Cardiac septum (tissue), 1 donor: ENCODE measurements at places on chromosomes 16 and 17. TPM values are rescaled to one million over a fixed set of nuclear protein-coding genes. Genes with fewer than 3 reads are reported as not detected.

DNA sequence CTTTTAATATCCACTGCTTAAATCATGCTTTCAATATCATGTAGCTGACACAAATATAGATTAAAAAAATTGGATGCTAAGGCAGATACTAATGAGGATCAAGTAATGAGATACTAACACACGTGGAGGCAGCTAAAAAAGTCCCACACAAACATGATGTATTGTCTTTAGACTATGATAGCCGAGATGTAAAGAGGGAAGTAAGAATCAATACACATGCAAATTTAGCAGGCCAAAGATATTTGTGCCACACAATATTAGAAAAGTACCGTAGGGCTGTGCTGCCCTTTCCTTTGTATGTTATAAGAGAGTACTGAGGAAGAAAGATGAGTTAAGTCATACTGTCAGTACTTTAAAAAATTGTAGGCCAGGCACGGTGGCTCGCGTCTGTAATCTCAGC lies 51.4 kb upstream of the STAC2 start:
- no peak for DNase-seq

GRCh38 chr16:20874088-20874581 lies 26.0 kb downstream of the DCUN1D3 start:
- DNase-seq = no peak

GRCh38 chr17:69466451-69466850 lies 52.0 kb downstream of the MAP2K6 start:
- DNase-seq = no peak

MCRIP1 gene
- total RNA-seq = 102 TPM

DNA sequence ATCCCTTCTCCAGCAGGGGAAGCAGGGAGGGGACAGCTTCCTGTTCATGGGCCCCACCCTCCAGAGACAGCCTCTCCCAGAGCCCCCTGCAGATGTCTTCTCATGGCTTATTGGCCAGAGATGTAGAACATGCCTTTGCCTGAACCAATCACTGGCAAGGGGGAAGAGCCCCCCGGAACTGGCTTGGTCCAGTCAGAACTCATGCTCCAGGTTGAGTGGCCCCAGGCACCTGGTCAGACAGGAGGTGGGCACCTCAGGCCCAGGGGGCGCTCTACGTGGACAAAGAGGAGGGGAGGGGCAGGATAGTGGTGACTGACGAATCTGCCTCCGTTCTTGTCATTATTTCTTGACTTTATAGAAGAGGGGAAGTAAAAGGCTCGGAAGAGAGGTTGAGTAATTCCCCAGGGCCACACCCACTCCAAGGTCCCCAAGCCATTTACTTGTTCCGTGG lies 23.6 kb downstream of the RAB11FIP4 start:
- DNase-seq = no peak

DNA sequence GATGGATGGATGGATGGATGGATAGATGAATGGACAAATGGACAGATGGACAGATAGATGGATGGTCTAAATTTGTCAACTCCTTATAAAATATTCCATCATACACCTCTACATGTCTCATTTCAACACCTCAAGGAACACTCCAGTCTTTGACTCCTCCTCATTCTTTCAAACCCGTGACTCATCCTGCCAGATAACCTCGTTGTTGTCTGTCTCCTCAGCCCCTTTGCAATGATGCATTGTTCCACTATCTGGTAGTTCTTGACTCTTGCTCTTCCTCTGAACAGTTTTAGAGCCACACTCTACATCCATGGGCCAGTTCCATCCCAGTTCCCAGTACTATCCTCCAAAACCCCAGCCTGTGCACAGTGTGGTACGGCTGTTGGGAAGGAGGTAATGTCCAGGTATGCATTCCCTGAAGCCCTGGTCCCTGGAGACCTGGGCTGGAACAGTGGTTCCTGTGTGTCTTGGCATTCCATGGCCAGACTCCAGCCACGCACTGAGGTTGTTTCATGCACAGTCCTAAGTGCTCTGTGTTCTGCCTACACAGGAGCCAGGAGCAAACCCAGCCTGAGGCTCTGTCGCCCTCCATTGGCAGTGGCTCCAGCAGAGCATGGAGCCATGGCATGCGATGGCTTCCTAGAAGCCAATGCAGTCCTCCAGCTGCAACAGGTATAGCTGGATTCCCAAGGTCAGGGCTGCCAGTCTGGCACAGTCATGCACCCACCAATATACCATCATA lies 105.7 kb downstream of the C17orf67 start:
- DNase-seq = no peak

GJC1 gene
- 32.0 TPM for total RNA-seq

DNA sequence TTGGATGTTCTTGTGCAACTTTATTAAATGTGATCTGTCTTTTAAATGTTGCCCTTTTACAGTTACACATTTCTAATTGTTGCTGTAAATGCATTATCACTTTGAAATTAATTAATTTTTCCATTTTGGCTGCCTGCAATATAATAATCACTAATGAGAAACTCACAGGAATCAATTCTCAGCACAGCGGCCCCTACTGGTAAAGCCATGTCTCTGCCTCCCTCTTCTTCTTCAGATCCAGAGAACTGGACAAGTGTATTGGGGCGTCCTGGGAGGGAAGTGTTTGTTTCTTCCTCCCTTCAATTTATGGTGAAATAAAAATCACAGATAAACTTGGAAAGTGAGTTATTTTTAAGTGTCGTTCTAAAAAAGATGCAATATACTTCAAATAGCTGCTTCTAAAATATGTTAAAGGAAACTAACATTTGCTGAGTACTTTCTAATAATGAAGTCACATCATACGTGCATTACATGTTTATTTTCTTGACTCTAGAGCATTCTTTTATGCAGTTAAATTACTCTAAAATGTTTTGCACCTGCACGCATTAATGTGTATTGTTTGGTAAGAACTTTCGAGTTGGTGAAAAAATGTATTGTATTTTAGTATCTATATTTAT lies 338.0 kb downstream of the WWOX start:
- DNase-seq = no peak

- DNase-seq = no peak
Measured at GRCh38 chr16:87822108-87822970, 47.0 kb downstream of the SLC7A5 start.

NR1D1 gene
- 25.8 TPM for total RNA-seq

GDPD1 gene
- 1.2 TPM for total RNA-seq

DNA sequence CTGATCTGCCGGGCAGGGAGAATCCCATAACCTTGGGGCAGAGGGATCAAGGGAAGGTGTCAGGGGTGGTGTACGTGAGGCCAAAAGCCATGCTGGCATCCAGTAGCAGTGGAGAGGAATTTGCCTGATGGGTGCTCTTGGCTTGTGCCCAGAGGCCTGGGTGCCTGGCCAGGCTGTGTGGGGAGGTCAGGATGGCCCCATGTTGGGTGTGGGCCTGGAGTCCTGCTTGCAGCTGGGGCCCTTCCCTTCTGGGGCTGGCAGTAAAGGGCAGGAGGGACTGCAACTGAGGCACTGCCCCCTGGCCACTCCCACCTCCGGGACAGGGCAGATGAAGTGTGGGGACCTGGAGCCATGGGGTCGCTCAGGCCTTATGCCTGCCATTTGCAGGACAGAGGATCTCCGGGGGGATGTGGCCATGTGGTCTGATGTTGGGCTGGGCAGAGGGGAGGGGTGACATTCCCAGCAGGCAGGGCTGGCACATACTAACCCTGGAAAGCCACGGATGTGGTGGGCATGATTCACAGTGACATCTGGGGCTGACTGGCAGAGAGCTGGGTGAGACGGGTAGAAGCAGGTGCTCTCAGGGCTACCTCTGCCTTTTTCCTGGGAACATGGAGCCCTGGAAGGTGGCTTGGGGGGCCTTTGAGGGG lies 3.5 kb downstream of the FMNL1 start:
- DNase-seq = no peak

C17orf50 gene
- not detected for total RNA-seq

DNA sequence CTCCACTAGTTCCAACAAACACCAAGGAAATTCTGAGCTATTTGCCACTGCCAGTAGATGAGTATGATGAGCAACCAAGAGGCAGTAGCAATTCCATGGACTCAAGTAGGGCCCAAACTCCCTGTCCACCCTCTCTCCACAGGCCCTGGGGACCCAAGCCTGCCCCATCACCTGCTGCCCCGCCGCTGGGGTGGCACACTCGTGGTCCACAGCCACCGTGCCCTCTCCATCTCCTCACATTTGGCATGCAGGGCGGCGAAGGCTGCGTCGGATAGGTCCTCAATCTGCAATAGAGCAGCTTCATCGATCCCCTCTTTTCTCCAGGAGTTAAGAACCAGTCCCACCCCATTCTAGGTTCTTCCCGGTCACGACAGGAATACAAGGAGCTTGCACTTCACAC lies 33.9 kb downstream of the STH start:
- no peak for DNase-seq

- DNase-seq = no peak
Measured at GRCh38 chr16:64469906-64470702, 651.8 kb downstream of the CDH11 start.

- DNase-seq = no peak
Measured at GRCh38 chr17:61482467-61482866, 30.2 kb downstream of the TBX4 start.

SYT17 gene
- total RNA-seq = 0.81 TPM

- DNase-seq = no peak
Measured at GRCh38 chr16:90041896-90042473, 22.7 kb upstream of the DBNDD1 start.

RFFL gene
- 15.5 TPM for total RNA-seq

GJD3 gene
- total RNA-seq = 2.6 TPM

DNA sequence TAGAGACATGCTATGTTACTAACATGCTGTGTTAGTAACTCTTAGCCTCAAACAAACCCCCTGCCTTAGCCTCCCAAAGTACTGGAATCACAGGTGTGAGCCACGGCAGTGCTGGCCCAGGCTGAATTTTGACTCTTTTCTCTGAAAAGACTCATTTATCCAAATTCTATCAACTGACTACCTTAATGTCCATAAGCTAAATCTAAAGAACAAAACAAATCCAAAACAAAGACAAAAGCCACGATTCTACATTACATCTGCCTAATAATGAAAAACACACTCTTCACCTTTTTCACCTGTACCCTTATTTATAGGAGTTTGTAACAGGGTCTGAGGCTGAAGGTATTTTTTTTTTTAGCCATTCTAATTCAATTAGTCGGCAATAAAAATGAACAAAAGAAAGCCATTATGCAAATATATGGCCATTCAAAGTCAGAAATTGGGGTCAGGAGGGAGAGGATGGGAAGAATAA lies 432.5 kb downstream of the RBFOX1 start:
- DNase-seq = no peak

GRCh38 chr16:56063111-56063510 lies 128.2 kb upstream of the GNAO1 start:
- DNase-seq = no peak

- no peak for DNase-seq
Measured at GRCh38 chr16:57798267-57798810, 4.0 kb downstream of the KIFC3 start.

- no peak for DNase-seq
Measured at GRCh38 chr17:5769593-5770354, 185.5 kb upstream of the NLRP1 start.

DNA sequence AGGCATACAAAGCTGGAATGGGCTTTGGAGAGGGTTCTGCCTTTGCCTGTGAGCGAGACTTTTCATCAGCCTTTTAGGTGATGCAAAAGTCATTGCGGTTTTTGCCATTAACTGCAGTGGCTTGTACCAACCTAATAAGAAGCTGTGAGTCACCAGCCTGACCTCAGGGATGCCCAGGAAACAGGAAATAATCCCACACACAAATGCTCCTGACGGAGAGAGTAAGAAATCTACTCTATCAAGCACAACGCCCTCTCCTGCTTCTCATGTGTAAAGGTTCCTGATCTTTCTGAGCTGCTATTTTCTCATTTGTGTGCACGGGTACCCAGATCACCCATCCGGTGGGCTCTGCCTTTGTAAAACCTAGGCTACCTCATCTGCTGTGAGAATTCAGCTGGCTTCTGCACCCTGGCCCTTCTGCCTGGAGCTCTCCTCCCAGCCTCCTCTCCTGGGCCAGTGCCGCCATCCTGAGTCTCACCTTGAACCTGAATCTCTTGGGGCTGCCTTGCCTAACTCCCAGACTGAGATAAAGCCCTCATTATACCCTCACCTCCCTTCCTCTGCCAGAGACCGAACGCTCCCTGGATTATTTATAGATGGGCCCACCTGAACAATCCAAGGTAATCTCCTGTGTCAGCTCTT lies 299.7 kb downstream of the C16orf95 start:
- DNase-seq = peak; percentile 63

DNA sequence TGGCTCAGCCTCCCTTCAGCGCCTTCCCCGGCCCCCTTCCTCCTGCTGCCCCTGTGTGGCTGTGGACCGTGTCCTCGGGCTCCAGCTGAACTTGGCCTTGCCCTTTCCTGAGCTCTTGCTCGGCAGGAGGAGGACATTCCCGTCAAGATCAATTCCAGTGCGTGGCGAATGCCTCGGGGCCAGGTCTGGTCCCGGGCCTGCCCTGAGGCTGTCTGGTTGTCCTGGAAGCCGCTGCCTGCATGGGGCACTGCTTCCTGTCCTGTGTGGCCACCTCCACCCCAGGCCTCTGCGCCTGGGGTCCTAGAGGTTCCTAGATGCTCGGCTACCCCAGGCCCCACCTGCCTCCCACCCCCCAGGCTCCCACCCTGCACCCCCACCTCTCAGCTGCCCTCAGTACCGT lies 12.8 kb downstream of the BAHCC1 start:
- no peak for DNase-seq

DNA sequence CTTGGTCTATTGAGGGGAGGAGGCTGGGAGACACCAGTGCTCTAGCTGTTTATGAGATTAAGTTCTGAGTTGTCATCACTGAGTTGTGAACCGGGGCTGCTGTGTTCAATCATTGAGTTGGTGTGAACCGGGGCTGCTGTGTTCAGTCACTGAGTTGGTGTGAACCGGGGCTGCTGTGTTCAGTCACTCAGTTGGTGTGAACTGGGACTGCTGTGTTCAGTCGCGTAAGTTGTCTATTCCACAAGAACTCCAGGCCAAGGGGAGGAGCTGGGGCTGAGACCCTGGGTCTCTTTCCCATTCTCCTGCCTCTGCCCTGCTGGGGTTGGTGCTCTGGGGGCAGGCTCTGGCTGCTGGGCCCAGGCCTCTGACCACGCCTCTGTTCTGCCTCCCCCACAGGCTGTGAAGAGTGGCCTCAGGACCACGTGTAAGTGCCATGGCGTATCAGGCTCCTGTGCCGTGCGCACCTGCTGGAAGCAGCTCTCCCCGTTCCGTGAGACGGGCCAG lies 24.5 kb downstream of the WNT9B start:
- DNase-seq = no peak

DNA sequence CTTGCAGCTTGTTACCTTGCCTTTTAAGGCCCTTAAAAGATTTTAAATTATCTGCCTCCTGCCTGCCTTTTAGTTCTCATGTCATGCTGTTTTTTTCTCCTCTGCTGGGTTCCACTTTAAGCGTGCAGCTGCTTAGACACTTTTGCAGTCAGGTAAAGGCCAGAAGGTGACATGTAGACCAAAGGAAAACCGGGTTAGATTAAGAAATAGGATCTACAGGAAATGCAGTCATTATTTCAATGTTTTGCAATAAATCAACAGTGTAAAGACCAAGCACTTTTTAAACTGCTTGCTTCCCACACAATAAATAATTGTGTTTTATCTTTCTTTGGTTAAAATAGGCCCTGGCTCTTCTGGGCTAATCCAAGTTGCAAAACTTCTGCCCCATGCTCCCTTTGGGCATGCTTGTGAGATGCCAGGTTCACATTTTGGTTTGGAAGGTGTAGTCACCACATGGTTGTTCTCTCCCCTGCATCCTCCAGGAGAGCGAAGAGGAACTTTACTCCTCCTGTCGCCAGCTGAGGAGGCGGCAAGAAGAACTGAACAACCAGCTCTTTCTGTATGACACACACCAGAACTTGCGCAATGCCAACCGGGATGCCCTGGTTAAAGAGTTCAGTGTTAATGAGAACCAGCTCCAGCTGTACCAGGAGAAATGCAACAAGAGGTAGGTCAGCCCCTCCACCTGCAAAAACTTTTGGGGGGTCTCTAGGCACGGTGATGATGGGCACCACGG lies 54.9 kb downstream of the SDR42E1 start:
- no peak for DNase-seq

GRCh38 chr17:41333098-41333497 lies 17.5 kb downstream of the KRT33A start:
- DNase-seq = no peak
